ENCODE measurements at places on chromosomes 16 and 17. TPM values are rescaled to one million over a fixed set of nuclear protein-coding genes. Genes with fewer than 3 reads are reported as not detected.

- no peak for DNase-seq
These were observed 422.9 kb downstream of the WWOX start for GRCh38 chr16:78522327-78522726.

GRCh38 chr17:61221181-61221580, 178.5 kb upstream of the TBX2 start:
- no peak for DNase-seq

Gene CIITA
- polyA plus RNA-seq = 0.04 TPM

DNA sequence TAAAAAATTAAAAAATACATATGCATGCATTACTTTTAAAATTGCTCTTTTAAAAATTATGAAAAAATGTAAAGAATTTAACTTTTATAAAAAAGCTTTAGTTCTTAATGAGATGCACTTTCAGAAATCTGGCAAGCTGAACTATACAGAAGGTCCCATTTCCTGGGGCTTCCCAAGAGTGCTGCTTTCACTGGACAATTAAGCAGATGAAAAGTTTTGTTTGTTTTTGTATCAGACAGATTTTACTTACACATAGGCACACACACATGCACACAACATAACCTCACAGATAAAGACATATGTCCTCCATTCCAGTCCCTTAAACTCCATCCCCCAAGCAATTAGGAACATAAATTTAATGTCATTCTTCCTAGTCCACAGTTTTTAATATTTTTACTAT, 402.3 kb upstream of the ASIC2 start:
- no peak for DNase-seq

DNA sequence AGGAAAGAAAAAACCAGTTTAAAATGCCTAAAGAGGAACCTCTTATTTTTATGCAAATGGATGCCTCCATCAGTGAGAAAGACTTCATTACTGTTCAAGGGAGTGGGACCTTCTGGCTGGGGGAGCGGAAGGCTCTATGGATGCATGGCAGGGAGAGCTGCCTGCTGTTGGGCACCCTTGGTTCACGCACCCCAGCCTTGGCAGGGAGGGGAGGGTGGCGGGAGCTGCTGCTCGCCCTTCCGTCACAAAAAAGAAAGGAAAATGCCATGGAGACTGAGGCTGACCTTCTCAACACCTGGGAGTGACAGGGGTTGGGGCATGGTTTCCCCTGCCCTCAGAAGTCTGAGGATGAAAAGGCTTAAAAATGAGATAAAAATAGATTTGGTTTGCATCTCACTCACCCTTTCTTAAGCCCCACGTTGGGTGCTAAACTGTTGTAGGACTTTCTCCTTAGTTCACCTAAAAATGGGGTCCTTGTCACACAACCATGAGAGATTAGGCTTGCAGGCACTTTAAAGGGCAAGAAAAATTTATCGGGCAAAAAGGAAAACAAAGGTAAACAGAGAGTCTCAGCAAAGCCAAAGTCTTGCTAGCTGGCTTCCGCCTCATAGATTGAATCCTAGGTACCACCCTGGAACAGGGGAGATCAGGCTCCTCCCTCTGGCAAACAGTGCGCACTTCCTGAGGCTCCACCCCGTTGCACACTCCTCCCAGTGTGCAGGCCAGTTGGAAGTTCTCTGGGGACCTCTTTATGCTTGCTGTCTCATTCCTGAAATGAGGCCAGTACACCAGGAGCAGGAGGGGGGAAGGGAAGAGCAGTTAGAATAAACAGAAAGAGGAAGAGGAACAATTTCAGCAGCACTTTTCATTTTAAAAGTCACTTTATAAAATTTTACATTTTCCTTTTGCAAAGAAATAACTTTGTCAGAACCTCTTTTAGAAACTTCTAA, 31.6 kb downstream of the PHKB start:
- no peak for DNase-seq

Gene GLTPD2
- polyA plus RNA-seq = not detected

Gene KRT23
- 0.09 TPM for polyA plus RNA-seq

Gene ABCA6
- 0.22 TPM for polyA plus RNA-seq

GRCh38 chr17:57195785-57196460, 60.4 kb upstream of the MSI2 start:
- DNase-seq = no peak

DNA sequence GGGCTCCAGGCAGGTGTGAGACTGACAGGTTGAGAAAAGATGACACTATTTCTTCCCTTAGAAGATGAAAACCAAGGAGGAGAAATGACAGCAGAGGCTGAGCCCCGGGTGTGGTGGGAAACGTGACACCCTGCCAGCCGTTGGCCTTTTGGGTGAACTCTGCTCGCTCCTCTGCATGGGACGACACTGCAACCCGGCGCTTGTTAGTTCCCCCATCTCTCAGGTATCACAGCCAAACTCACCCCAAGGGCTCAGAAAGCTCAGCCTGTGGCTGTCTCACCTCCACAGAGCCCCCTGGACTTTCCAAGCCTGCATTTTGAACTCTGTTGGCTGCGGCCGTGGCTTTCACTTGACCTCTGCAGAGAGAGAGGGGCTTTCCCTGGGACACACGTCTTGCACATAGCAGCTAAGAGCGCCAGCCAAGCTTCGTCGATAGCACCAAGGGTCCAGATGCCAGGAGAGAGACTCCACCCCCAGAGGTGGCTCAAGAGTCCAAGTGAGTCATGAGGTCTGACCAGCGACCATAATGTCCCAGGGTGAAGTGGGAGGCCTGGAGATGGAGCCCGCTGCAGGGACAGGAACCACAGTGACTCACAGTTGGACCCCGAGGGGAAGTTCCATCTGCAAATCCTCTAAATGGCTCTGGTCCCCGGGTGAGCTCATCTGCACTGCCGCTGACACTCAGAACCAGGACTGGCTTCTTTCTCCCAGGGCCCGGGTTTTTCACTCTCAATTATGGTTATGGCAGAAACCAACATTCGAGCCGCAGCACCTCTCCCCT, 301.9 kb downstream of the SOX9 start:
- DNase-seq = peak; percentile 90

- DNase-seq = no peak
These were observed 81.1 kb downstream of the ANKRD11 start for GRCh38 chr16:89409161-89409711.

GRCh38 chr16:12063004-12063395, 86.5 kb downstream of the SNX29 start:
- no peak for DNase-seq

DNA sequence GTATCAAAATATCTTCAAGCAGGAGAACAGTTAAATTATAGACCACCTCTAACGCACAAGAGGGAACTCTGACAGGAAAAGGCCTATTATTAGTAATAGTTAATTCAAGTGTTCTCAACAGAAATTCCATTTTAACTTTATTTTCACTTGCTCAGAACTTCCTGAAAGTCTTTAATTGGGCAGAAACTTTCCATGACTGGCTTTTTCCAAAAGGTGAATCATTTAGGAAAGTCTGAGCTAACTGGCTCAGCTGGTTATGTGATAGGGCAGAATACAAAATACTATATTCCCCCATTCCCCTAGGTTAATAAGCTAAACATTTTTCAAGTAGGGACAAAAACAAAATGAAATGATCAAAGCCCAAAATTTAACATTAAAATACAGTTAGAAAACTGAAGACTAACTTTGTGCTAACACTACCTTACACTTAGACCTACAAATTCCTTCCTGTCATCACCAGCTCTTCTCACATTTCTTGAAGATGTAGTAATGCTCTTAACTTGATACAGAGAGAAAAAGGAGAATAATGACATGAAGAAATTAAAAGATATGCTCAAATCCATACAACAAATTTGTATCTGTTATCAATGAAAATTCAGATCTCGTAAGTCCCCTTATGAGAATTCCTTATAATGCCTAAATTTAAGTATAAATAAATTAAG, 31.0 kb downstream of the CFDP1 start:
- DNase-seq = no peak

- DNase-seq = peak; percentile 73
These were observed 5.8 kb downstream of the CDIPT start for GRCh38 chr16:29857133-29857760.

Gene SF3B3
- 89.5 TPM for polyA plus RNA-seq

DNA sequence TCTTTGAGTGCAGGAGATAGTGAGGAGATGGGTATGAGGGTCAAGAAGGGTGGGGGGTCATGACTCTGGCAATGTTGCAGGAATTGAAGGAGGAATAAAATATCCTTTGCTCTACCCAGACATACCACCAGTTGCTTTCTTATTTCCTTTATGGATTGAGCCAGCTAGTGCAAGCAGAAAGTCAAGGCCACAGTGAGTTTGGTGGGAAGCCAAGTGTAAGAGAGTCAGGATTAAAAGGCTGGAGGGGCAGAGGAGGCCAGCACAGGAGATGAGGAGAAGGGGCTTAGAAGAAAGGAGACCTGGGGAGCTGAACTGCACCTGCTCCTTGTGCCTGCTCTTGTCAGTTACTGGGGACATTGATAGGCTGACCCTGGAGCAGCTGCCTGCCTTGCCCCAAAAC, 16.1 kb downstream of the PIRT start:
- no peak for DNase-seq

Gene PSMB10
- 29.1 TPM for polyA plus RNA-seq

DNA sequence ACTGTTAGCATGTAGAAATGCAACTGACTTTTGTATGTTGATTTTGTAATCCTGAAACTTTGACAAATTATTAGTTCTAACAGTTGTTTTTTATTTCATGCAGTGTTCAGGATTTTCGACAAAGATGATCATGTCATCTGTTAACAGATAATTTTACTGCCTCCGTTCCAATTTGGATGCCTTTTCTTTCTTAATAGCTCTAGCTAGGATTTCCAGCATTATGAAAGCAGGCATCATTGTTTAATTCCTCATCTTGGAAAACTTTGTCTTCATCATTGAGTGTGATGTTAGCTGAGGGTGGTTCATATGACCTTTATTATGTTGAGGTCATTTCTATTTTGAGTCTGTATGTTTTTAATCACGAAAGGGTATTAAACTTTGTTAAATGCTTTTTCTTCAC, 31.9 kb downstream of the RMI2 start:
- no peak for DNase-seq

DNA sequence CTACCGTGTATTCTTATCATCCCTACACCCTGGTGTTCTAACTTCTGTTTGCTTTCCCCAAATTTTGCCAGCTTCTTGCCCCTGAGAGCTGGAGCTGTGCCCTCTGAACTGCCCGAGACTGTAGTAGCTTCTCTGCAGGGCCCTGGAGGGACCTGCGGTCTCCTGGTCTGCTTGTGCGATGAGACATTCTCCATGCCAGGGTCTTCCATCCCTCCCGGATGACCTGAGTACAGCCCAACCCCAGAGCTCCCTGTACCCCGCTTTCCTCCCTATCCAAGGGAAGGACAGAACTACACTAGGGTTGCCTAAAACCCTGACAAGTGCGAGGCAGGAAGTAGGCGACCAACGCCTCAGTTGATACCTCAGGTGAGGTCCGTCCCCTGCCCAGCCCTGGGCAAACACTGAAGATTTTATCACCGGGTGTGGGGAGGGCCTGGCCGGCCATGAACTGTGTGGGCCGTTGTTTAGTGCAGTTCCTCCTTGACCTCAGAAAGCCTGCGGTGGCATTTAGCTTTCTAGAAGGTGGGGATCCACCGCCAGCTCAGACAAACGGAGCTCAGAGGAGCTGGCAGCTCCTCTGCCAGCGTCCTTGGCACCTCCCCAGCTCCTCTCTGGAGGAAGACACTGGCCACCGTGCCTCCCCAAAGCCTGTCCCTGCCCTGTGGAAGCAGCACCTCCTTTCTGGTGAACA, 13.7 kb downstream of the CANT1 start:
- no peak for DNase-seq

- DNase-seq = no peak
These were observed 144.5 kb downstream of the CDH11 start for GRCh38 chr16:64977206-64977920.

Gene CACNG3
- polyA plus RNA-seq = not detected

- no peak for DNase-seq
These were observed 141.9 kb upstream of the NOG start for GRCh38 chr17:56451629-56452028.

Gene ERBB2
- 35.4 TPM for polyA plus RNA-seq

DNA sequence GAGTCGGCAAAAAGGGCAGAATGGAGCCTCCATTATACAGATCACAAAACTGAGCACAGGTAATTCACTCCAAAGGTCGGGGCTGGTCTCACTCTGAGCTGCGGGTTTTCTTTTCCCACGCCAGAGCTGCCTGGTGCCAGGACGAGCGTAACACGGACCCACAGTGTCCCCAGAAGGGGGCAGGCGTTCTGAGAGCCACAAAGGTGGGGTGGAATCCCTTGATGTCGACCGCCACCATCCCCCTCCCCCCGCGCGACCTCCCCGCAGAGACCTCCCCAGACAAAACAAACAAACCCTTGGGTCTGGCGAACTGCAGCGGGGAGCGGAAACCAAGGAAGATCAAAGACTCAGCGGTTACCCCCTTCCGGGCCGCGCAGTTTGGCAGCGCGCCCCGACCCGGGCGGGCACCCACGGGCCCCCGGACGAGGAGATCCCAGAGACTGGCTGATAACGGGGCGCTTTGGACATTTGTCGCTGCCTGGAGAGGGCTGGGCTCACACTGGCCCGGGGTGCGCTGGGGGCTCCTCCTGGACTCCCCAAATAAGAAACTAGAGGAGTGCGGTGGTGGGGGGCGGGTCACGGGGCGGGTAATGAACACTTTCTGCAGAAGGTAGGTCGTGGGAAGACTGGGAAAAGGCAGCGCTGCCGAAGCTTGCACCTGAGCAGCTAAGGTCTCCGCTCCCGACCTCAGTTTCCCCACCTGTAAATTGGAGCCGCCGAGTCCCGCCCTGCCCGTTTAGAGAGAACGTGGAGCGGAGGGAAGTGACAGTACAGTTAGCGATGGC, 664 bp upstream of the NKD1 start:
- DNase-seq = no peak

Gene CDIPT
- polyA plus RNA-seq = 148 TPM

Gene HOXB2
- 1.7 TPM for polyA plus RNA-seq

DNA sequence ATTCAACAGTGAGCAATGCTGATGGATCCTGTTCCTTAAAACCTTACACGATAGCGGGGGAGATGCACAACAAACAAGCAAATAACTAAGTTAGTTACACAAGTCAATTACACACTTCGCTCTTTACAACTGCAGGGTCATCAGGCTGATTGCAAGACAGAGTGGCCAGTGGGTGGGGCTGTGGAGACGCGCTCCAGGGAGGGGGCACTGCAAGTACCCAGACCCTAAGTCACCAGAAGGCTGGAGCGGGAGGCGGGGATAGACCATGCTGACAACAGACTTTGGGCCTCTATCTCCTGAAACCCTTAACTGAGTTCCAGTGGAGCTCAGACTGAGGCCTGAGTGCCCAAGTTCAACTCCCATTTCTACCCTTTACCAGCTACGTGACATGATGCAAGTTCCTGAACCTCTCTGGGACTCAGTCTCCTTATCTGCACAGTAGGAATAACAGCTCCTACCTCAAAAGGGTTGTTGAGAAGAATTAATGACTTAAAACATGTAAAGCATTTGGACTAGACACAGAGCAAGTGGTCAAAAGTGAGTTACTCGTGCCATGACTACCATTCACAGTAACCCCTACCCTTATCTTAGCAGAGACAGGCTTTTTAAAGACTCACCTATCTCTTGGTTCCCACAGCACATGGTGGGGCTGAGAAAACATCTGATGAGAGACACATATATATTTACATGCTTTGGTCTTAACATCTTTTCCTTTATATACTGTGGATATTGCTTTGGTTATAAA, 10.4 kb downstream of the CPPED1 start:
- DNase-seq = no peak

Gene HS3ST3B1
- 4.5 TPM for polyA plus RNA-seq
